ENCODE measurements at places on chromosomes 1 and 21.

DNA sequence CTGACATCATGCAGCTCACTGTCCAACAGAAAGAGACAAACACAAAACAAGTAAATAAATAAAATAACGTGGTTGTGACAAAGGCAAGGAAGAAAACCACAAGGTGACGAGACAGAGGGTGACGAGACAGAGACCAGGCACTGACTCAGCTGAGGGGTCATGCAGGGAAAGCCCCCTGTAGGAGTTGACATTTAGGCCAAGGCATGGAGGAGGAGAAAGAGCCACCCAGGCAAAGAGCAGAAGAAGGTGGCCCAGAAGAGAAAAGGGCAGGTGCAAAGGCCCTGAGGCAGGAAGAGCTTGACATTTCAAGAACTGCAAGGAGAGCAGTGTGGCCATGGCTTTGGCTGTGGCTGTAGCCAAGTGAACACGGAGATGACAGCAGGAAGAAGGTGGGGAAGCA is 65.1 kb upstream of the ID3 start:
- no peak for DNase-seq

GRCh38 chr1:189656628-189657530 is 820.8 kb downstream of the BRINP3 start:
- DNase-seq, result no peak

- no peak for DNase-seq
Observed at GRCh38 chr1:41274752-41275545, 32.8 kb upstream of the SCMH1 start.

DNA sequence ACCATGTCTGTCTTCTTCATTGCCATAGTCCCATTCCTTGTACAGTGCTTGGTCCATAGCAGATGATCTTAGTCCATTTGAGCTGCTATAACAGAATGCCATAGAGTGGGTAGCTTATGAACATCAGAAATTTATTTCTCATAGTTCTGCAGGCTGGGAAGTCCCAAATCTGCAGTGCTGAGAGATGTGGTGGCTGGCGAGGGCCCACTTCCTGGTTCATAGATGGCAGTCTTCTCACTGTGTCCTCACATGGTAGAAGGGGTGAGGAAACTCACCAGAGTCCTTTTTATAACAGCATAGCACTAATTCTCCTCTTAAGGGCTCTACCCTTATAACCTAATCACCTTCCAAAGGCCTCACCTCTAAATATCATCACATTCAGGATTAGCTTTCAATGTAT is 23.1 kb upstream of the RAP1A start:
- DNase-seq, result peak; percentile 50

DNA sequence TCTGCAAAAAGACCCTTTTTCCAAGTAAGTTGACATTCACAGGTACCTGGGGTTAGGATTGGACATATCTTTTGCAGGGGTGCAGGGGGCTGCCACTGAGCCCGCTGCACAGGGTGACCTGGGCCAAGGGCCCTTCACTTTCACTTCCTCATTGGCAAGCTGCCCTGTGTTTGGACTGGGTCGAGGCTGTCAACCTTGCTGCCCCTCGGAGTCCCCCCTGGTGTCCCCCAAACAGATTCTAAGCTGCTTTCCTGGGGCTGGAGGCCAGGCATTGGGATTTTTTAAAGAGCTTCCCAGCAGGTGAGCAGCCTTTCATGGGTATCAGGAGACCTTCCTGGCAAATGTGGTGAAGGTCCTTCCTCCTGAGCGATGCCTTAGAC is 7.9 kb upstream of the UMODL1 start:
- no peak for DNase-seq

DNA sequence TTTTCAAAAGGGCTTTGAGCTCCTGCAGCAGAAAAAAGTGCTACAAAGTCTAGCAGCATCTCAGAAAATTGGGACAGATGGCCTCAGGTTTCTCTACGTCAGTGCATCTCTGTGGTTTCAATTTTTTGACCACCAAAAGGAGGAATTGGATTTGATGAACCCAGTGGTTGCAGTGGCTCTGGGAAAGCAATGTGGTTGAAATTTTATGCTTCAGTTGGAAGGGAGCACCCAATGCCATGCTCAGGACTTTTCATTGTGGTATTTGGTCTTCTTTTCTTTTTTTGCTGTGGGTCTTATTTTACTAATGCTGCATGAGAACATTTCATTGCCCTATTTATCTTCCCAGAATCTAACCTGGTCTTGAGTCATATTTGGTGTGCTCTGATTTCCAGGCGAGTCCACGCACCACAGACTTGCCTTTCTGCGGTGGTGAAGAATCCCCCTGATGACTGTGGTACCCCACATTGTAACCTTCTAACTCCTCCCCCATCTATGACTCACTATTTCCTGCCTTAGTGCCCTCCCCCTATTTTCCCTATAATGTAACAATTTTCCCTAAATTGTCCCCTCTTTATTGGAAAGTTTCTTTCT is 56.7 kb downstream of the S1PR1 start:
- DNase-seq, result peak; percentile 39

GRCh38 chr1:158020886-158021620 is 27.6 kb downstream of the KIRREL1 start:
- DNase-seq, result no peak

GRCh38 chr1:45545019-45545493 is 5.6 kb upstream of the AKR1A1 start:
- DNase-seq, result no peak

GRCh38 chr1:61936839-61937238 is 194.6 kb downstream of the PATJ start:
- DNase-seq, result no peak

DNA sequence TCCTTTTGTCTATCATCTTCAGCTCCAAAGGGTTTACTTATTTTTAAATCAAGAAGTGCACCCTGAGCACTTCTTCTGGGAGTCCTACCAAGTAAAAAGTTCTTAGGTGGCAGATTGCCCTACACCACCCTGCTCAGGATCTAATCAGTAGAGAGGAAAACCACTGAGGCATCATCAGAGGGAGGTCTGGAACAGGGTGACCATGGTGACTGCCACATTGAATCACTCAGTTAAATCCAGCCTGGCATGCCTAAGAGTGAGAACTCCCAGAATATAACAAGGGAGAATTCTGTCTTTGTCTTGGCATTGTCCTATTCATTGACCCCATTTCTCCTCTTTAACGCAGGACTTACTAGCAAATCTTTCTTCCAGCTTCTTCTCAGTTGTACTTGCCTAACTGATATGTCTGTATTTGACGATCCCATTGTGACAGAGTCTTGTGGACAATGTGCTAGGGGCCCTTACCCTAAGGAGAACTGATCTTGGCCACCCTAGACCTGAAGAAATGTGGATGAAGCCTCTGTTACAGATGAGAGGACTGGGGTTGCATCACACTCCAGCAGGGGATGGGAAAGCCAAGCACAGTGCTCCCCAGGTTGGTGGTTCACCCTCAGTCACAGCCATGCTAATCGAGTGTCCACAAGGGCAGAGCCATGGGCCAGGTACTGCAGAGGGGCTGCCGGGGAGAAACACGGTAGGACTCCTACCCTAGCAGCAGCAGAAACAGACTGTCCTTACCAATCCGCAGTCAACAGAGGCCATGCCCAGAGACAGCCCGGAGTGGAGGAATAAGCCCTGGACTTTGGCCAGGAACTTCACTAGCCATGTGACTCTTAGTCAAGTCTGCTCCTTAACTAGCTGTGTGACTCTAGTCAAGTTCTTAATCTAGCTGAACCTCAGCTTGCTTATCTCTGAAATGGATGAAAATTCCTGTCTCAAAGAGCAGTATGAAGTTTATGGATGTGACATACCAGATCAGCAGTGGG is 15.4 kb downstream of the PKP1 start:
- no peak for DNase-seq

DNA sequence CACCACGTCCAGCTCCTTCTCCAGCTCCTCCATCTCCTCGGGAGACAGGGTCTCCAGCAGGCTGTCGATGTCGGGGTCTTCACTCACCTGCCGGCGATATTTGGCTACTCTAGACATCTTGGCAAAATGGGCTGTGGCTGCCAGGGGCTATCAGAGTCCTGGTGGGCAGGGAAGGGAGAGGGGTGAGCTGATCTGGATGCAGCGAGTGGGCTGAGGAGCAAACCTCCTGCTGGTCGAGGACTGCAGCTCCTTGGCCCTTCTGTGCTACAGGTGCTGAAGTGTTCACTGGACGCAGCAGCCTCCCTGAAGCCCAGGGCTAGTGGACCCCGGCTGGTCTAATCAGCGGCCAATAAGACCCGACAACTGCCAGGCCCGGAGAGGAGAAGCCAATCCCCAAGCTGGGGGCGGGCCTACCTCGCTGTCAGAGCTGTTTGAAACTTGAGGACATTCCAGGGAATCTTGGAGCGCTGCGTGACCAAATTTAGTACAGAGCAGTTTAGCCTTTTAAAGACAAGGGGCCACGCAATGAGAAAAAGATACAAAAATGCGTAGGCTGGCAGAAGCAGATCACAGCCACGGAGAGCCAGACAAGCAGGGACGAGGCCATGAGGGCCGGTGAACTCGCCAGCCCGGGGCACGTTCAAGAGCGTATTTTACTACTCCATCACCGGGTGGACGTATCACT is at the start of gene LMOD1:
Gene LMOD1 (minus strand): TSS at position 325 of the 685 bp plus-strand sequence. CDS start 208 bp downstream, at position 117.
- peak; percentile 6 for DNase-seq

- no peak for DNase-seq
Observed at GRCh38 chr1:15067148-15067547, 86.4 kb upstream of the TMEM51 start.

- no peak for DNase-seq
Observed at GRCh38 chr1:40954626-40955025, 24.9 kb upstream of the CTPS1 start.

- DNase-seq, result no peak
Observed at GRCh38 chr1:40075266-40075665, 21.8 kb downstream of the PPT1 start.

GRCh38 chr1:10484521-10484920 is 9.8 kb downstream of the PEX14 start:
- DNase-seq, result no peak

DNA sequence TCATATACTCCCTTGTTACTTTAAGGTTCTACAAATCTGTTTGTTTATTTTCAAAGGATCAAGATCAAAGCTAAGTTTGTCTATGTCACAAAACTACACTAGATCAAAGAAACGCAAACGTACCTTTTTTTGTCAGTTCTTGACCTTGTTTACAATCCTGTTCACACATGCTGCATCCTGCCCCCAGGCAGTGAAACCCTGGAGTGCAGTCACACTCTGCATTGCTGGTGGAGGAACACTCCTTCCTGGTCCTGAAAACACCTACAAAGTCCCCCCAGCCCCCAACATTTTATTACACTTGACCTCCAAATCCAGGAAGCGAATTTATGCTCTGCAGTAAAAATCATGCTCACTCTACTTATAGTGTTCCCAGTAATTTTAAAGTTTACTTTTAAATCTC is 2.6 kb downstream of the TNFRSF9 start:
- no peak for DNase-seq

DNA sequence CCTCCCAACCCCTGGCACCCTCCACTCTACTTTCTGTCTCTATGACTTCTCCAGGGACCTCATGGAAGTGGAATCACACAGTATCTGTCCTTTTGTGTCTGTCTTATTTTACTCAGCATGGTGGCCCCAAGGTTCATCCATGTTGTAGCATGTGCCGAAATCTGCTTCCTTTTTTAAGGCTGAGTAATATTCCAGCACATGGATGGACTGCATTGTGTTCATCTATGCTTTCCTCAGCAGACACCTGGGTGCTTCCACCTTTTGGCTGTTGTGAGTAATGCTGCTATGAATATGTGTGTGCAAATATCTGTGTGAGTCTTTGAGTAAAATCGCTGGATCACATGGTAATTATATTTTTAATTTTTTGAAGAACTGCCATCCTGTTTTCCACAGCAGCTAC is 1.6 kb upstream of the PFKL start:
- DNase-seq, result no peak

DNA sequence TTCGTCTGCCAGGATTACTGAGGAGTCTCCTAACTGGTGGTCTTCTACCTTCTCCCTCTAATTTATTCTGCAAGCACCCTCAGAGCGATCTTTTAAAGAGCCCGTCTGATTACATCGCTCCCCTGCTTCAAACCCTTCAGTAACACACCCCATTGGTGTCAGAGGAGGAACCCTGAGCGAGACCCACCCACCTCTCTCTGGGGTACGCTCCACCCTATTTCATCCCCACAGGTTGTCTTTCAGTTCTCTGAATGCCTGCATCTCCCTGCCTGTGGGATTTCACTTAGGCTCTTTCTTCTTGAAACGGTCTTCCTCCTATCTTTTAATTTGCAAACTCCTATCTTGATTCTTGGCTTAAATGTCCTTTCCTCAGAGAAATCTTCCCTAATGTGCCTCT is 39.4 kb downstream of the C1orf21 start:
- DNase-seq, result no peak

DNA sequence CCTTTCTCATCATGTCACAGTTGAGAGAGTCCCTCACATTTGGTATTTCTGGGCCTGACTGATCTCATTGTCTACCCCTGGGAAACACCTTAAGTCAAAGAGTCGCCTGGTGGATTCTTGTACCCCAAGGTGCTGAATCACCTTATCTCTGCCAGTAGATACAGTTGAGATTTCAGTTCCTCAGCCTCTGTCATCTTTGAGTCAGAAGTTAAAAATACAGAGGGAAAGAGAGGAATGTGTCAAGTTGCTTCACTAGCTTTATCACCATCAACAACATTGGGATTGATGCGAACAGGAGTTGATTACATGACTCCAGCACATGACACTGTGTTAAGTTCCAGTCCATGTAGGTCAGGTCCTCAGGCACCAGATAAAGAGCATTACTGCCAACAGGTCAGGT is 513.0 kb downstream of the NUF2 start:
- DNase-seq, result no peak

DNA sequence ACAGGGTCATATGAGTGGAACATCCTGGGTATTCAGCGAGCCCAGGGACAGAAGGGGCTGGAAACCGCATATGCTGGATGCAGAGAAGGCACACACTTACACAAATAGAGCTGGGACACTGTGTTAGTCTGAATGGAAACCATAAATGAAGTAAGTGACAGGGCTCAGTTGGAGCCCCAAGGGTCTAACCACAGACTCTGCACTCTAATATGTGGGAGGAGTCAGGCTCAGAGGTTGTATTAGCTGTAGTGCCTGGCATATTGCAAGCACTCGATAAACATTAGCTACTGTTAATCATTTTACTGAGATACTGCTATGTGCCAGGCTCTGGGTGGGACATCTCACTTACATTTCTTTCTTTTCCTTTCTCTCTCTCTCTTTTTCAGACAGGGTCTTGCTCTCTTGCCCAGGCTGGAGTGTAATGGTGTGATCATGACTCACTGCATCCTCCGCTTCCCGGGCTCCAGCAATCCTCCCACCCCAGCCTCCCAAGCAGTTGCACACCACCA is 6.5 kb upstream of the OLIG1 start:
- no peak for DNase-seq

DNA sequence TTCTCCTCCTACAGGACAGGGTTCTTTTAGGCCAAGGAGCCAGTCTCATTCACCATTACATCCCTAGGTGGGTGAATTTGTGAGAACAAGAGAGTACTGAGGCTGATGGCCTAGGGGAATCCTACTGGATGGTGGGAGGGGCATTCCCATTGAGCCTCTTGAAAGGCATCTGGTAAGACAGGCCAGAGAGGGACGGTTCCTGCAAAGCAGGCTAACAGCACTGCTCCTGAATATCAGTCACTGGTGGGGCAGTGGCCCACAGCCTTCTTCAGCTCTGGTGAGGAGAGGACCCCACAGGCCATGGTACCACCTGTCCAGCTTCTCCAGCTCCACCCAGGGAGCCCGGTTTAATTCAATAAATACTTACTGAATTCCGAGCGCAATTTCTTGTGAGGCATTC is 125.9 kb upstream of the EDN2 start:
- DNase-seq, result no peak
